ENCODE measurements at places on chromosomes 13 and 19.

DNA sequence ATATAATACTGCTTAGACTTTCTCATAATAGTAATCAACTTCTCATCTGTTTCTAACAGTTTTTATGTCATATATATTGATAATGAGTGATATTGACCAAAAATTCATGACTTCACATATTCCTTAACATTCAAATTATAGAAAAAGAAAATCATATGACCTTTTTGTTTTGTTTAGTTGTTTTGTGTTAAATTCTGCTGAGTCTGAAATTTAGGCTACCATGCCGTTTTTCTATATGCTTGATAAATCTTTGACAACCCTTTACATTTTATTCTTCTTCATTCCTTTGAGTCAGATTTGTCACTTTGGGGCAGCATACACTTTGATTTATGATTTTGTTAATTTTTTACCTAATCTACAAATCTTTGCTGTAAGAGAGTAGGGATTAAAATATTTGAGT is 176.4 kb downstream of the ITGBL1 start:
- DNase-seq = no peak

DNA sequence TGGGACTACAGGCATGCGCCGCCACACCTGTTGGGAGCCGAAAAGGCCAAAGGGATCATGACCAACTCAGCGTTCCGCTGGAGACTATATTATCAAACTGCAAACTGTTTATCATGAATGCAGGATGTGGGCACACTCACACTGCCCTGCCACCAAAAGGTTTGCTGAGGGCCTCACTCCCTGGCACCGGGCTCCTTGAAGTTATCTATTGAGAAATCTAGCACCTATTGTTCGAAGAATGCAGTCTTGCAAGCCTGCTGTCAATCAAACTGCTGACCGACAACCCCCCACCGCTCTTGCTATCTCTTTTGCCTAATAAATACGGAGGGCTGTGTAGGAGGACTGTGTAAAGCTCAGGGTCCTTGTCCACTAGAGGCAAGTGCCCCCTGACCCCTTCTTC is 5.2 kb upstream of the ZNF836 start:
- no peak for DNase-seq

GRCh38 chr13:91785431-91786119 is 387.2 kb downstream of the GPC5 start:
- DNase-seq = no peak

DNA sequence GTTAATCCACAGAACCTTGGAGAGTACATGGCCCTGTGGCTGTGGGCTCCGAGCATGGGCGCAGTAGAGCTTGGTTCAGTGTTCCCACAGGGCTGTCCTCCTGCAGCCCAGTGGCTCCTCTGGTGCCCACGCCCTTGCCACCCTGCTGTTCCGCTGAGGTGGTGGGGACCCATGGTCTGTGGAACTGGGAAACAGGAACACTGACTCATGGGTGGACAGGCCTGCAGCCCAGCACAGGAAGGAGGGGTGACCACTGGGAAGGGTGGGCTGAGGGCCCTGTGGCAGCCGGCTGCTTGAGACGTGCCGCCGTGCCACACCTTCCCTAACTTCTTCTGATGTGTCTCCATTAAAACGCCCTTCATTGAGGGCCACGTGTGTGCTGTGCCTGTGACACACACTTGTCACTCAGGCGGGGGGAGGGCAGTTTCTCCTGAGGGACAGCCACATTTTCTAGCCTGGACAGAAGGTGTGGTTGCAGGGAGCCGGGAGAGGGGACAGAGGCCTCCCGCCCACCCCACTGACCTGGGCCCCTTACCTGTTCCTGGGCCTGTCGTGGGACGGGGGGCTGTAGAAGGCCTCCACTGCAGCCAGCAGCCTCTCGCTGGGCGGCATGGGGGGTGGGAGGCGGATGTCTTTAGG is 21.1 kb downstream of the CHERP start:
- no peak for DNase-seq

- no peak for DNase-seq
These were observed 14.9 kb downstream of the ZIC5 start for GRCh38 chr13:99956473-99957349.

- peak; percentile 87 for DNase-seq
These were observed 79.3 kb downstream of the KDM4B start for GRCh38 chr19:5048091-5048726.

DNA sequence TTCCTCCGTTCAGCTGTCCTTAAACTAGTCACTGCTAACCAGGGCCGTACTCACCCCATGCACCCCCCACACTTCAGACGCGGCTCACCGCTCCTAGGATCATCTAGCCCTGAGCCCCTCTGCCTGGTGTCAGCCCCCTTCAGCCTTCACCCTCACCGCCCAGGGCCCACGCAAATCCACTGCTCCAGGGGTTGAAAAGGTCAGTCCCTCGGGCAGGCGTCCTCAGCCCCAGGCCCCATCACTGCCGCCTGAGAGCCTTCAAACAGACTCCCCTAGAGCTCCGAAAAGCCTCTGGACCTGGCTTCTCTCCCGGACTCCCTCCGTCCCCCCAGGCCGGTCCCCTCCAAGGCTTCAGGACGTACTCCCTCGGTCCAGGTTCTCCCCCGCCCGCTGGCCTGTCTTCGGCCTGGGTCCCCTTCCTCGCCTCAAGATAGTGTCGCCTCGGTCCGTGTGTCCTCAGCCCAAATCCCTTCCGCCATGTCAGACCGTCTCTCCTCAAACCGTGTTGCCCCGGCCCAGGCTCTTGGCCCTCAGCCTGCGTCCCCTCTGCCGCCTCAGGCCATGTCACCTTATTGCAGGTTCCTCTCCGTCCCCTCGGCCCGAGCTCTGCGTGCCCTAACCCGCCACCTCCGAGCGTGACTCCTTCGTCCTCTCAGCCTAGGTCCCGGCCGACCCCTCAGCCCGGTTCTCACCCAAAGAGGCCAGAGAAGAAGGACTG is 553 bp downstream of the NAPA start:
- no peak for DNase-seq

- DNase-seq = no peak
These were observed 4.3 kb downstream of the SLC25A30 start for GRCh38 chr13:45413826-45414307.

DNA sequence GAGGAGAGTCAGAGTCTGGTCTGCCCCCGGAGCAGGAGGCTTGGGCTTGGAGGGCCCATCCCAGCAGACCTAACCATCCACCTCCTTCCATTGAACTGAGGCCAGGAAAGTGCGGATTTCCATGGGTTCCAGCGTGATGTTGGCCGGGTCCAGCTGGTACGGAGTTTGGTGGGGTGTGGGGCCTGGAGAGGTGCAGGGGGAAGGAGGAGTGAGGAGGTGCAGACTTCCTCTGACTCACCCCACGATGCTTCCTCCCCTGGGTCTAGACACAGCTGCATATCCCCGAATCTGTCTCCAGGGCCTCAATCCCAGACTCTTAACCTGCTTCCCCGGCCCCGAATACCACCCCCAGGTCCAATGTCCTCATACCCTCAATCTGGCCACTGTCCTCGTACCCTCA is 20.0 kb downstream of the MAN2B1 start:
- no peak for DNase-seq

DNA sequence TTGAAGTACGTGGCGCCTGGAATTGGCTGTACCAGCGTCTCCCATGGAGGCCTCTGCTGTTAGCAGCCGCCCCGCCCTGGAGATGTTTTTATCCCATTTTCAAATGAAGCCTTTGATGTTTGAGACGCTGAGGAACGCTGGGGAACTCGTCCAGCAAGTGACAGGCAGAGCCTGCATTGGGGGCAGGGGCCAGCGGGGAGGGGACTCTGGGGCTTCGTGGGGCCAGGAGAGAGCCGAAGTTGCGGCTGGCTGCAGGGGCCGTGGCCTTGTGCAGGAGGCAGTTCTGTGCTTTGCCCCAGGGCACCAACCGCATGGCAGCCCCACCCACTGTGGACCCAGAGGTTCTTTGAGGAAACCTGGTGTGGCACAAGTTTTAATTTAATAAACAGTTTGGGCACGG is 13.5 kb downstream of the SPPL2B start:
- DNase-seq = no peak

DNA sequence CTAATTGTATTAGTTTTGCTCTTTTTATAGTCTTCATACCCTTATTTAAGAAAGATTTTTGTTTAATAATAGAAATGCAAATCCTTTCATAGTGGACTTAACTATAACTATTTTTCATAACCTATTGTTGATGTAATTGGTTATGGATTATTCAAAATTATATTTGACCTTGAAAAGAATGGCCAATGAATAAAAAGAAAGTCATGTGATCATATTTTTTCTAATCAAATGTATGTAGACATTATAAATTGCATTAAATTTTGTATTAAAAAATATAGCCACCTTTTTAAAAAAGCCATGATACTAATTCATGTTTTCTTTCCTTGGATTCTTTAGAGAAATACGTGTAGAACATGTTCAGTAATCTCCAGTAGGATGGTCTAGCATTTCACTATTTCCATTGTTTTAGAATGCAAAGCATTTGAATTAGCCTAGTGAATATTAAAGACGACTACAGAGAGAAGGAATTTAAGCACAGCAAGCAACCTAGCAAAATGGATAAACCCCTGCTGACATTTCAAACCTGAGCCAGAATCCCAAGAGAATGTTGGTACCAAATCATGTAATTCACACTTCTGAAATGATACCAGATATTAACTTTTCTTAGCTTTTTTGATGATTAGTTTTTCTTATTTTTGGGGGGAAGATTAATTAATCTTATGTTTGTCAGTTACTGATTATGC is 1297.4 kb upstream of the MIR17HG start:
- no peak for DNase-seq

DNA sequence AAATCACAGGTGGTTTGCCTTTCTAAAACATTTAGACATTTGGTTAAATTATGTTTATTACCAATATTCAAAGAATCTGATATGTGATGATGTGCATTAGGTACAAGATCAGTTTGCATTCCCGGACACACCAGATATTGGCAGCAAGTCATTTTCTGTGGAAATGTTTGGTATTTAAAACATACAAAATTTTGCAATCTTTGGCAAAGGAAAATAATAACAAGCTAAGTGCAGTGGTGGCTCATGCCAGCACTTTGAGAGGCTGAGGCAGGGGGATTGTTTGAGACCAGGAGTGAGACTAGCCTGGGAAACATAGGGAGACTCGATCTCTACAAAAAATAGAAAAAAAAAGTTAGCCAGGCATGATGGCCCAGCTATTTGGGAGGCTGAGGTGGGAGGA is 29.1 kb upstream of the TSC22D1 start:
- no peak for DNase-seq

GRCh38 chr13:32446220-32446619 is 18.3 kb upstream of the N4BP2L1 start:
- DNase-seq = no peak

GRCh38 chr19:55857149-55857548 is 20.8 kb downstream of the NLRP4 start:
- DNase-seq = no peak

DNA sequence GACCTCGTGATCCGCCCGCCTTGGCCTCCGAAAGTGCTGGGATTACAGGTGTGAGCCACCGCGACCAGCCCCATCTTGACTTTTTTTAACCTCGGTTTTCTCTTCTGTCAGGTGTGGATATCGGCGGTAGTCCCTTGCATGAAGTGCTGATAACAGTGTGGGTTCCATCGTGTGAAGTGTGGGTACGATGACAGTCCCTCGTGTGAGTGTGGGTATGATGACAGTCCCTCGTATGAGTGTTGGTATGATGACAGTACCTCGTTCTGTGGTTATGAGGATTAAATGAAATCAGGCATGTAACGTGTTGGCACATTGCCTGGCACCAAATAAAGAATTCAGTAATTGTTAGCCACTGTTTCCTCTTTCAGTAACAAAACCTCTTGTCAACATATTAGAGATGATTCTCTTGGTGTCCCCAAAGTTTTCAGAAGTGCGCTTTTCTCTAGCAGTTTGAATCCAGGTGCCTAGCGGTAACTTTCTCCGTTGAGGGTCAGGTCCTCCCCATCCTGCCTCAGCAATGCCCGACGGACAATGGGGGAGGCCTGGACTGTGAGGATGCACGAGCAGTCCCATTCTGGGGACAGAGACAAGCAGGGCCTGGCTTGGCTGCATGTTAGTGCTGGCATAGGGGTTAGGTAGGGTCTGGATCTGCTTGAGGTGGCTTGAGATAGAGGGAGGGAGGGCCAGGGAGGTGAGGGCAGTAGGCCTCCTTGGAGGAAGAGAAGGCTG is 15.3 kb downstream of the GATAD2A start:
- DNase-seq = no peak

GRCh38 chr13:85724546-85725432 is 74.4 kb downstream of the SLITRK6 start:
- no peak for DNase-seq

GRCh38 chr13:110293037-110293436 is 13.9 kb downstream of the COL4A1 start:
- no peak for DNase-seq

- DNase-seq = no peak
These were observed 37.4 kb upstream of the MTIF3 start for GRCh38 chr13:27487776-27488175.

DNA sequence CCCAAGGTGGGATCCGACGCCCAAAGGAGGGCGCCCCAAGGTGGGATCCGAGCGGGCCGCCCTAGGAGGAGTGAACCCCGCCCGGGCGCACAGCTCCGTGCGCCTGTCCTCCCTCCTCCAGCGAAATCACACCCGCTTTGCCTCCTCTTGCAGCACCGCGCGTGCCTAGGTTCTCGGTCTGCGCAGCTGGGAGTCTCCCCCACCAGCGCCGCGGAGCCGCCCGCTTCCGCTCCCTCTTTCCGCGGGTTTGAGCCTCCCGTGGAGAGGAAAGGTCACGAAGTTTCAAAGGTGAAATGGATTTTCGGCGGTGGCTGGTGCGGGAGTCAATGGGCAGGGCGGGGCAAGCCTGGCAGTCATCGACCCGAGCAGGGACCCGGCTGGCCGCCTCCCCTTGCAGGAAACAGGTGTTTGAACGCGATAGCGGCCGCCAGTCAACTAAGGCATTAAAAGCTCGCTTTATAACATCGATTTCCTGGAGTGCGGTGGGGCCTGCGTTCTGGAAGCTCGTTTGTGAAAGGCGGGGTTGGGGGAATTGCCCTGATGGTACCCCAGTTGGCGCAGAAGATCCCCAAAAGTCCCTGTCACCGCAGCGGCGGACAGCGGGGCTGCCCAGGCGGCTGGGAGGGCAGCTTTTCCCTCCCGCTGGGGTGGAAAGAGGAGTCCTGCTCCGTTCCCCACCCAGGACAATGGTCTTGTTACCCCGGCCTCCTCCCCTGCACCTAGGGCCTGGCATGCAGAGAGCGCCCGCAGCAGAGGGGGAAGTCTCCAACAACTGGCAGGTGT is 9.0 kb upstream of the SOX1 start:
- DNase-seq = no peak

DNA sequence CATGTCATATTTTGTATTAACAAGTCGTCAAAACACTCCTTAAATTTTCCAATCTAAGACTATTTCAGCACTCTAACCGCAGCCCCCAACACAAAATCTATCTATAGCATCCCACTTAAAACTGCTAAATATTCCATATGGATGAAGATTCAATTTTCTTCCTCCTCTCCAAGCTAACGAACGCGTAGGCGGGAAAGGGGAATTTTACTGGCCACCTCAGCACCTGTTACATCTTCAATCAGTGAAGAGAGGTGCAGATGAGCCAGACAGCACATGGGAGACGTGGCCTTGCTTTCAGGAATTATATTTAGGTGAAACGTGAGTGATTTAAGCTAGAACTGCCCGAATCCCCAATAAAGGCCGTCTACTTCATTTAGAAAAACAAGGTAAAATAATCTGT is 1.1 kb downstream of the RBM26 start:
- no peak for DNase-seq

All from left ventricle myocardium superior (tissue), 1 donor.